ENCODE measurements at places on chromosomes 6 and 20.

GRCh38 chr6:91075244-91075976, 488.5 kb upstream of the MAP3K7 start:
- DNase-seq, result no peak

DNA sequence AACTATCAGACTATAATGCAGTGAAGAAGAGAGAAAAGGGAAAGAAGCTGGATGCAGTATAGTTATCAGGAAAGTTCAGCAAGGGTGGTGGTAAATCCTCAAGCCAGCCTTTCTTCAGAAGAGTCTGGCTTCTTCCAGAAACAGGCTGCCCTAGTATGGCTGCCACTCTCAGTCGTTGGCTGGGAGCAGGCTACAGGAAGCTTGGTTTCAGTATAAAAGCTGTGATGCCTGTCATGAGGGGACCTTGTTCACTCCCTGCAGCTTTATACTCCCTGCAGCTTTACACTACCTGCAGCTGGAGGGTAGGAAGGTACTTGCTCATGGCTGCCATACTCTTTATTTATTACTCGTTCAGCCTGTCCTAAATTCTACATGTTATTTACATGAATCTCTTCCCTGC, 63.3 kb upstream of the ARHGAP18 start:
- DNase-seq, result no peak

DNA sequence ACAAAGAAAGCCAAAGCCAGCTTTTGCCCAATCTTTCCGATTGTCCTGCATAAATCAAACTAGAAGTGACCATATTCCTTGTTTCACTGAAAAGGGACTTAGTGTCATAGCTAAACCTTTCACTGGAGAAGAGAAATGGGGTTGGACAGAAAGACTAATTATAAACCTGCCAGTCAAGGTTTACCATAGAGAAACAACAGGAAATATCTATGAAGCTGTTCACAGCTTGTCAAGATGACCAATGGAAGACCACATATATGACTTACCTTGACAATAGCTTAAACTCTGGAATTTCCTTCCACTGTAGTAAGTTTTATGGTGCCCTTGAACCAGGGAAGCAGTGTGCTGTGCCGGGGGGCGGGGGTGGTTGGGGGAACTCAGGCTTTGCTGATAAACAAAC, 107.7 kb upstream of the PHACTR1 start:
- no peak for DNase-seq

DNA sequence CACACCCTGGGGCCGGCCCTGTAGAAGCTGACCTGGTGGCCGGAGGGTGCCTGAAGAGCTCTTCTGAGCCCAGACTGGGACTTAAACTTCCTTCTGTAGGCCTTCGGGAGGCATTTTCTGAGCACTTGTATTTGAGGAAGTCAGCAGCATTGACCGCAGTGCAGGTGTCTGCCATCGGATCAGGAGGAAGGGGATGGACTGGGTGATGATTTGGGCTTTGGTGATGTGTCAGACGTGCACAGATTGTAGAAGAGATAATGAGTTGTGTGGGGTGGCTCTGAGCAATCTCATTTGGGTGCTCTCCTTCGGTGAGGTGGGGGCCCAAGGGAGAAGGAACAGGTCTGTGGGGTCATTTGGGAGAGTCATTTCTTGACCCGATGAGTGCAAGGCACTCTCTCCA, 150.9 kb downstream of the ARID1B start:
- no peak for DNase-seq

DNA sequence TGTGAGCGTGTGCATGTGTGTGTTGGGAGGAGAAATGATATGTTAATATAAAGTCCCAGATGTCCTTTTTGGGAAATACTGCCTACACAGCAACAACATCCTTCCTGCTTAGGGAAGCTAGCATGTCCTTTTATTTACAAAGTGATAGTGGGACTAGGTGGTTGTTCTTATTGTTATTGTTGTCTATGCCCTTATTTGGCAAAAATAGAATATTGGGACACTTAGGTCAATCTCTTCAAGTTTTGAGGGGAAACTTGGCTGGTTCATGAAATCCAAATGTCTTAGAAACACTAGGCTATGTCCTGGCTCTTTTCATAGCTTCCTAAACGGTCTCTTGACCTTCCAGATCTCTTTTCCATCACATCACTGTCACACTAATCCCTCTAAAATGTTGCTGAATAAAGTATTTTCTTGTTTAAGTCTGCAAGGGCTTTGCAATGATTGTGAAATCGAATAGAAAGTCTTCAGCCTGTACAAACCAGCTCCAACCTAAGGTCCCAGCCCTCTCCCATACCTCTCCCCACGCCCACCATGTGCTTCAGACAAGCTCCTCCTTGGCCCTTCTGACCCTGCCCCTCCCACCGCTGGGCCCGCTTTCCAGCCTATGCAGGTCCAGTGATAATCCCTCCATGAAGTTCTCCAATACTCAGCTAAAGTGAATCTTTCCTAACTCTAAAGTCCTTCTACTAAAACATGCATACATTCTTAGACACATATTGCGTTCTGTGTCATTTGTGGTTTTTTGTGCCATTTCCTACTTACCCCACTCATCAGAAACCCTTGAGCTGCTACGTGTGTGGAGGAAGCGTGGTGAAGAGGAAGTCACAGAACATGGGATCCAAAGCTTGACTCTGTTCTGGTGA, 205.1 kb downstream of the LY86 start:
- DNase-seq, result no peak

- DNase-seq, result no peak
Observed at GRCh38 chr6:84908304-84908904, 144.0 kb upstream of the TBX18 start.

GRCh38 chr6:111854683-111855082, 18.6 kb downstream of the FYN start:
- DNase-seq, result no peak

DNA sequence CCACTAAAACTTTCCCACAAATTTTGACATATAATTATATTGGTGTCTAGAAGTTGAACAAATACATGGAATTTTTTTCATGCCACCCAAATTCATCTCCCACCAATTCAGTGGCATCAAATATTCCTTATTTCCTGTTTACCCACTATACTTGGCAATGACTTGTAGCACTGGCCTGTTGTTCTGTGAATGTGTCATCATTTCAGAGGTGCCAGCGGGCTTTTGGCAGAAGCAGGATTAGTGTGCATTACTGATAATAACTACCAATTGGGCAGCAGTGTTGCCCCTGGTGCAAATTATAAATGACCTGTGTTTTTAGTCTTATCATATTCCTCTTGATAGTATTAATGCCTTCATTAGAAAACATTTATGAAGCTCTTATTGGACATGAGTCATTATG, 121.3 kb downstream of the TFAP2B start:
- DNase-seq, result no peak

GRCh38 chr6:130882370-130882769, 55.2 kb downstream of the SMLR1 start:
- DNase-seq, result no peak

DNA sequence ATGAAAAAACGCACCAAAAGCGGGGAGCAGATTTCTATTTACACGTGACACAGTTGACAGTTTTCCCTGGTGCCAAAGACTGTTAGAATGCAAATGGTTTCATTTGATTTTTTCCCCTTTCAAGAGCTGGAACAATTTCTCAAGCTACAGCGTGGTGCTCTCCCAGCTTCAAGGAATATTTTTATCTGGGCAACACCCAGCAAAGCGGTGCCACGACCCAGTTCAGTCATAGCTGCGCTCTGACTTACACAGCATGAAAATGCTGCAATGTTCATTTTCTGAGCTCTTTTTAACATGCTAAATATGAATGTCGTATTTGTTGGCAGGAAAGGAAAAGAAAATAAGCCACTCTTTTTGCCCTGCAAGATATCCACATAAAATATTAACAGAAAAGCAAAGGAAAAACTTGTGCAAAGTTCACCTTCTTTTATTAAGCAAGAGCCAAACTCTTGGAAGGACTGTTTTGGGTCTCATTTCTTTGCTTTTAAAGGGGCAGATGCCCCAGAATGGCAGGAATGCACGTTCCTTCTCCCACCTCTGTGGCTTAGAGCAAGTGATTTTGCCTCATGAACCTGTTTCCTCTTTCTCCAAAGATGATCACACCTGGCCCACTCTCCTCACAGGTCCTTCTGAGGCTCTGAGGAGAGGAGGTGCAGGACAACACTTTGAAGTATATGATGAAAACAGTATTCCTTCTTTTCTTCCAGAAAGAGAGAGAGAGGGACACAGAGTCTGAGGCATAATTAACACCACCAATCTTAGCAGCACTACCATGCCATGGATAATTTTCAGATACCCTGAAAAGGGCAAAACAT, 47.0 kb downstream of the TTI1 start:
- DNase-seq, result no peak

- no peak for DNase-seq
Observed at GRCh38 chr6:117157448-117157847, 107.9 kb upstream of the VGLL2 start.
